Fibroblast of lung (primary cell): ENCODE measurements at places on chromosomes 12 and 14.

DNA sequence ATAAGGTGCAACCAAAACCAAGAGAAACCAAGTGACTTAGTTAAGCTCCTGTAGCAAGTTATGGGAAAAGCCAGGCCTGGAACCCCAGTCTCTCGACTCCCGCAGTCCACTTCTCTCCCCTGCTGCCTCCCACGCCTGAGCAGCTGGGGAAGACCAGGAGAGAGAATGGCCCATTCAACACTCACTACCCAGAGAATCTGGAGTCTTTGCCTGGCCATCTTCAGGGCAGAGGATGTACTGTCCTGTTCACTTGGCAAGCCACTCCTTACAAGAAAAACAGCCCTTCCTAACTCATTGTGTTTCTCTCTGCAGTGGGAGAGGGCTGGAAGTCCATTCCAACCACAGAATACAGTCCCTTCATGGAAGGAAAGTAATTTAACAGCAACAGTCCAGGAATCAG is 1.8 kb downstream of the PITPNM2 start:
- DNase-seq = no peak

DNA sequence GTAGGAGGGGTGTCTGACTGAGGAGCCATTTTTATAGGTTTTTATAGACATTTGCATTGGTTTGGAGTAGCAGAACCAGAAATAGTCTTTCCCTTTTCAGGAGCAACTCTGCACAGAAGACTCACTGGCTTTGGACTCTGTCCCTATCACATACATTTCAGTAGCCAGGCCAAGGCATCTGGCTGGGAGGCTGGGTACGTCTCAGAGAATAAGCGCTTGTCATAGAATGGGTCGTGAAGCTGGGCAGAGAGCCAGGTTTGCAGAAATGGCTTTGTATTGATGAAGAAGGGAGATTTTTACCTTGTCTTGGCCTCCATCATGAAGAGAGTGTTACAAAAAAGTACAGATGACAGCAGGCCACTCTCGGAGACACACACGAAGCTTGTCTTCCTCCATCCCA is 98.6 kb downstream of the CACNA1C start:
- no peak for DNase-seq

DNA sequence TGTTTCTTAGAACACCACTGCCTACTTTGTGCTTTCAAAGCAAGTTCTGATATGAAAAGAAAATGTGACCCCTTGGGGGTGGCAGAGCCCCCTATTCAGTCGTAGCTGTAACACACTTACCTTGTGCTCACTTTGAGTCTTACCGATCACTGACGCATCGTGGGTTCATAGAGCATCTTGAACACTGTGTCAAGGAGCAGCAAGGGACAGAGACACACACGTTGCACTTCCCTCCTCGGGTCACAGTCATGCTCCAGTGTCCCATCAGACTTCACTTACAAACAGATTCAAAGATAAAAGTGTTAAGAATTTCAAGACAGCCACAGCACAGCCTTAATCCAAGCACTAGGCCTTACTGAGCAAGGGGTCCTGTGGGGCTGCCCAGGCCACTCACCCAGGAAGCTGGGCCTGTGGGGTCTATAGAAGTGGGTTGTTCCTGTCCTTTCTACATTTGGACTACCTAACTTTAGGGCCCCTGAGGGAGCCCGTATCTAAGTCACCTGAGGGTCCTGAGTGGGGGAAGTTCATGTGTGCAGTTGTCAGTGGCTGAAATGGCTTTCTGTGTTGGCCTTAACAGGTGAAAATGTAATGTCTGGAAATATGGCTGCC is 75.4 kb upstream of the BDKRB2 start:
- DNase-seq = no peak

DNA sequence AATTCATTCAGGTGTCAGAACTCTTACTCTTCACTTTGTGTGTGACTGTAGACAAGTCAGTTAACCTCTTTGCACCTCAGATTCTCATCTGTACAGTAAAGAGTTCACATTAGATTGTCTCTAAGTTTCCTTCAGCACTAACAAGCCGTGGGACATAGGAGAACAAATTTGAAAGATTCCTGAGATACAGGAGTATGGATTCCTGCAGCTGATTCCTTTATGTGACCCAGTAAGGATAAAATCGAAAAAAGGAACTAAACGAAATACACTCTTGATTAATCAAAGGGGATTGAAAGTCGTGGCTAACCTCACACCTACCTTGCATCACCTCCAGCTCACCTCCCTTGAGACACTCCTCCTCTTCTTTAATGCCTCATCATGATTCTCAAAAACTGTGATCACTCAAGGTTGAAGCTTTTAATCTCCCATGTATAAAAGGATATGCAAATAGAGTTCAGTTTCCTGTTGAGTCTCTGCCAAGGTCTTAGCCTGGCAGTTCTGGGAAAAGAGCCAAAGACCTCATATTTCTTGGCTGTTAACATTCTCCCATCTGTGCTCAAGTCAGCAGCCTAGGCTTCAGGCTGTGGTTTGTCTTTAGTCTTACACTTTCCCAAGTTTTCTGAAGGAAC is 156.6 kb downstream of the DAD1 start:
- peak; percentile 95 for DNase-seq

GRCh38 chr14:45133683-45134050 is 614 bp downstream of the FKBP3 start:
- no peak for DNase-seq

GRCh38 chr12:2651068-2651965 is 143.5 kb upstream of the FKBP4 start:
- DNase-seq = no peak

DNA sequence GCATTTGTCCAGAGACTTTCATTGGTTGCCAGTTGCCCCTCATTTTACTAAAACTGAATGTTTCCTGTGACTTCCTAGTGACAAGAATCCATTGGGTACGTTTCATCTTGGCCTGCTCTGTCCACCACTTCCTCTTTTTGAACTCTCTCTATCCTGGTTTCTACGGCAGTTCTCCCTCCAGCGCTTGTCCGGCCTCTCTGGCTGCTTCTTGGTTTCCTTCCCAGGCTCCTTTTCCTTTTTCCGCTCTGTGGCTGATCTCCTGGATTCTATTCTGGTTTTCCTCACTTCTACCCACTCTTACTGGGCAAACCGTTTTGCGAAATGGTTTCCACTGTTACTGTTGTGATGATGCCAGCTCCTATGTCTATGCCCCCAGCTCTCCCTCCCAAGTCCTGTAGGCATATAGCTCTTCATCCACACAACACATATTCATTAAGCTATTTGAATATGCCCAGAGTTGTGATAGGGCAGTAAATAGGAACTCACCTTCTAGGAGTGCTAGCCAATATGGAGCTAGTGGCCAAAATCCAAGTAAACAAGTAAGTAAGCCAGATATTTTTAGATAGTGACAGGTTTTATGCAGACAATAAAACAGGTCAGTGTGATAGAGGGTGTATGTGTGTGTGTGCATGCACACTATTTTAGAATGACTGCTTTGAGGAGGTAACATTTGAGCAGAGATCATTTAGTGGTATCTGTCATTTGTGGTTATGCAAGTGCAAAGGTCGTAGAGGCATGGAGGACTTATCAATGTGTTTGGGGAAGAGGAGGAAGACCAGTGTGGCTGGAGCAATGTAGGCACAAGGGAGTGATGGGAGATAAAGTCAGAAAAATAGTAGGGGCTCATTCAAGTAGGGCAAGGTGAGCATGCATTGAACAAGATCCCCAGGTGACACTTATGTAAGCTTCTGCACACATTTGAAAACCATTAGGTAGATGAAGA is 27.9 kb upstream of the CTDSP2 start:
- DNase-seq = no peak

DNA sequence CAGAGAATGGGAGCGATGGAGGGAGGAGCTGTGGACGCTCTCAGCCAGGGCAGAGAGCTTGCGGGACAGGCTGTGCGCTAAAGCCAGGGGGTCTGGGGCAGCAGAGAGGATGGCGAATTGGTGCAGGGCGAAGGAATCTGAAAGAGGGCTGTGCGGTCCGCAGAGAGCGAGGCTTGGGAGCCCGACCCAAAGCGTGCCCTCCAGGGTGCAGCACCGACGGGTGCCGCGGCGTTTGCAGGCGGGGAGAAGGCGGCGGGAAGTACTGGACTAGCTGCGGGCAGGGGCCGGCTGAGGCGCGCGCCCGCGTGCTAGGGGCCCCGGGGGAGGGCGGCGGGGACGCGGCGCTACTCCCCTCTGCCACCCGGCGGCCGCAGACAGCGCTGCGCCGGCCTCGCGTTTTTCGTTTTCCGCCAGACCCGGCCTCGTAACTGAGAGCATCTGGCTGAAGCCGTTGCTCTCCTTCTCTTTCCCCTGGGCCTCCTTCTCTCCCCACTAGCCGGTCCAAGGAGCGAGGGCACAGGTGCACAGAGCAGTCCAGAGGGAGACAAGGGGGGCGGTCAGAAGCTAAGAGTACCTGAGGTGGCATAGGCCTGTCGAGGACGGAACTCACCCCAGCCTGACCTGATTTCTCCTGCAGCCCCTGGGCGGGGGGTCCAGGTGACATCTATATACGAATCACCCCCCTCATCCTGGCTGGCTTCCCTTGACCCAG is 24.9 kb downstream of the SLC6A12 start:
- peak; percentile 47 for DNase-seq

DNA sequence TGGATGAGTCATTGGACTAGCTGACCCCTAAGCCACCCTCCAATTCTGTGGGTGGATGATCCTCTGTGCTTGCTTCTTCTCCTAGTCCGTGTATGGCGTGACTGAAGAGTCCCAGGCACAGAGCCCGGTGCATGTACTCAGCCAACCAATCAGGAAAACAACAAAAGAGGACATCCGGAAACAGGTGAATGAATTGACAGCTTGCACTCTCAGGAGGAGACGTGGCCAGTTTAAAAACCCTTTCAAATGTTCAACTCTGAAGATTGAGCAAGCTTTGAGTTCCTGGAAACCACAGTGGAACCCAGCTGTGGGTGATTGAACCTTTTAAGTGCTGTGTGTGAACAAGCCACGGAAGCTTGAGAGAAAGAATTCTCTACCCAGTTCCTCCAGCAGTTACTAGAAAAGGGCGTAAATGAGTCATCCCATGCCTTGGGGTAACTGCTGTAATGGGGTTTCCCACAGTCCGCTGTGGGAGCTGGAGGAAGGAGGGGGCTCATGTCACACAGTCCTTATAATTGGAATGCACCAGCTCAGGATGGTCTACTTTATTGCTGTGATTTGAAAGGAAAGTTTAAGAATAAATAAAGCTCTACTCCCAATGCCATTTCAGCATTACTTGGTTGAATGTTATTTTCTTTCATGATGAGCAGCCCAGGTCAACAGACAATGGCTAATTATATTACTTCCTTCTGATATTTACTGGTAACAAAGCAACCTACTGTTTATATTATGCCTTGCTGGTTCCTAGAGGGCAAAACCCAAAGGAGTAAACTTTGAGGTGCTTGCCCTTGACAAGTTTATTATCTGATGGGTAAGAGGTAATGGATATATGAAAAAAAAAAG is 417.0 kb downstream of the DPF3 start:
- DNase-seq = peak; percentile 88

GRCh38 chr12:122392411-122392810 is 30.1 kb downstream of the CLIP1 start:
- DNase-seq = no peak

DNA sequence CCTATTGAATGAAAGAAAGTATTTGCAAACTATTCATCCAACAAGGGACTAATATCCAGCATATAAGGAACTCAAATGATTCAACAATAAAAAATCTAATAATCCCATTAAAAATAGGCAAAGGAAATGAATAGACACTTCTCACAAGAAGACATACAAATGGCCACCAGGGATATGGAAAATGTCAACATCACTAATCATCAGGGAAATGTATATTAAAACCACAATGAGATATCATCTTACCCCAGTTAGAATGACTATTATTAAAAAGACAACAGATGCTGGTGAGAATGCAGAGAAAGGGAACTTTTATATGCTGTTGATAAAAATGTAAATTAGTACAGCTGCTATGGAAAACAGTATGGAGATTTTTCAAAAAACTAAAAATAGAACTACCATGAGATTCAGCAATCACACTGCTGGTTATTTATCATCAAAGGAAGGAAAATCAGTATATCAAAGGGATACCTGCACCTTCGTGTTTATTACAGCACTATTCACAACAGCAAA is 89.3 kb downstream of the GARIN6 start:
- DNase-seq = no peak

- no peak for DNase-seq
These were observed 314.8 kb upstream of the FKBP4 start for GRCh38 chr12:2479851-2480535.

DNA sequence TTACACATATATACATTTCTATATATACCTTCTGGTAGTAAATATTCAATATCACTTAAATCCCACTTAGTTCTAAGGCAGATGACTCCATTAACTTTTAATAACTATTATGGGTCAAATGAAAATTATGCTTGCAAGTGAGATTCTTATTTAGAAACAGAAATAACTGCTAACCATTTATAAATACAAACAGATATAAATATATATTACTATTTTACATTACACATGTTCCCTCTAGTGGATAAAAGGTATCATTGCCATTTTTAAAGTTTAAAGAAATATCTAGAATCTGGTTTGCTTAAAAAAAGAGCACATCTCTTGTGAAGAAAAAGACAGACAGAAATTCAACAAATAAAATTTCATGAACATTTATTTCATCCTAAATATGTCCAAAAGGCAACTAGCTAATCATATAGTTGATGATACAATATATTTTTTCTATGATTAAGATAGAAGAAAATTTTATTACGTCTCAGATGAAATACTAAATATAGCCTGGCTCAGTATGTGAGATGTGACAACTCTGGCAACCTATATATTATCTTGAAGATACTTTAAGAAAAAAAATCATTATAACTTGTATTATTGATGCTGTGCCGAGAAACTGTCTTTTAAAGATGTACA is 11.7 kb upstream of the RAD51AP1 start:
- DNase-seq = peak; percentile 45

- DNase-seq = peak; percentile 28
These were observed 1.4 kb upstream of the PTPRQ start for GRCh38 chr12:80442426-80443222.

DNA sequence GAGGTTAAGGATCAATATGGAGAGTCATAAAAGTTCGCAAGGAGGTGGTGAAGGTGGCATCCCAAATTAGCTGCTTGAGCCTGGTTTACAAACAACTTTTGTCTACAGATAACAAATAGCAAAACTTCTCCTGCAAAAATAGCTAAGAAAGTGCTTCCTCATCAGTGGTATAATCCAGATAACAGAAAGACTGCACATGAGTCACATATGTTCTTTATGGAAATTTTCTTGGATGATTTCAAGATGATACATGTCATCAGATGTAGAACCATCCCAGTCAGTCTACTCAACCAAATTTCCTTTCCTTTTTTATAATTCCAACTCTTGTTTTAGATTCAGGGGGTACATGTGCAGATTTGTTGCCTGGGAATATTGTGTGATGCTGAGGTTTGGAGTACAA is 133.0 kb downstream of the BTG1 start:
- no peak for DNase-seq

- DNase-seq = no peak
These were observed 52.5 kb upstream of the PLEKHG7 start for GRCh38 chr12:92650228-92650822.

GRCh38 chr12:53770281-53770680 is 18.5 kb upstream of the CISTR start:
- peak; percentile 97 for DNase-seq

- DNase-seq = peak; percentile 90
These were observed 163.6 kb upstream of the PLEKHG7 start for GRCh38 chr12:92539110-92539749.

- DNase-seq = no peak
These were observed 72.5 kb downstream of the LGMN start for GRCh38 chr14:92675976-92676375.

- DNase-seq = no peak
These were observed 234.4 kb upstream of the CRY1 start for GRCh38 chr12:107327651-107328182.
